ENCODE measurements at places on chromosomes 7 and 10.

DNA sequence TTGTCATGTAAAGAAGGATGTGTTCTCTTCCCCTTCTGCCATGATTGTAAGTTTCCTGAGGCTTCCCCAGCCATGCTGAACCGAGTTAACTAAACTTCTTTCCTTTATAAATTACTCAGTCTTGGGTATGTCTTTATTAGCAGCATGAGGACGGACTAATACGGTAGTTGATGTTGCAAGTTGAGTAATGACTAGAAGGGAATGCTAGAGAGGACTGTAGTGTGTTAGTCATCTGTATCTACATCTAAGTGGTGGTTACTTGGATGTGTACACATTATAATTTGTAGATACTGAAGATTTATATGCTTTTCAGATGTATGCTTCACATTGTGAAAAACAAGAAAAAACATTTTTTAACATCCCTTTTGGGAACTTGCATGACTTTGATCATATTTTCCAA lies 244.6 kb downstream of the POLR1F start:
- no peak for DNase-seq

DNA sequence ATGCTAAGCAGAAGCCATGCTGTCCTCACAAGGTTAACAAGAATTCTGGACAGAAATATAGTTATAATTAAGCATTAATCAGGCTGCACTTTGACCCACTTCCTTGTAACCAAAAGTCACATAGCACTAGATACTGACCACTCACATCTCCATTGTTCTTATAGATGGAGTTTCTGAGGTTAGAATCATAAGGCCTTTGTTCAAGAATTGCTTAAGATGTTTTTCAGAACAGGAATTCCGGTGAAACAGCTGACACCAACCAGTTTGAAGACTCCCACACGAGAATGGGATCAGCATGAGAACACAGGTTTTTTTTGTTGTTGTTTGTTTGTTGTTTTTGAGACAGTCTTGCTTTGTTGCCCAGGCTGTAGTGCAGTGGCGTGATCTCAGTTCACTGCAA lies 488.3 kb upstream of the NRP1 start:
- no peak for DNase-seq

DNA sequence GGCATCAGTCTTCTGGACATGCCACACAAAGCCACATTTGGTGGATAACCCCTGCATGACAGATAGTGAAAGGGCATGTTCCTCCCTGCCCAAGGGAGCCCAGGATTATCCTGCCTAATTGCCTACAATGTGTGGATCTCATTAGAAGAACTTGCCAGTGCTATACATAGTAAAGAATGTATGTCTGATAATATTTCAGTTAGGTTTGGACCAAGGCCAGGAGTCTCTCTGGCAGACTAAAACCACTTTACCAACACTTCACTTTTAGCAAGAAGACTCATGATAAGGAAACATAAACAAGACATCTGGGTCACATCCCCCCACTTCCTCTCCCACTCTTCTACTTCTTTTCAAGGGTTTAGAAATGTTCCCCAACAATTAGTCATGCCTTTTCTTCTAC lies 196.7 kb downstream of the MTERF1 start:
- no peak for DNase-seq

- no peak for DNase-seq
Measured at GRCh38 chr7:28135760-28136159, 44.8 kb downstream of the JAZF1 start.

DNA sequence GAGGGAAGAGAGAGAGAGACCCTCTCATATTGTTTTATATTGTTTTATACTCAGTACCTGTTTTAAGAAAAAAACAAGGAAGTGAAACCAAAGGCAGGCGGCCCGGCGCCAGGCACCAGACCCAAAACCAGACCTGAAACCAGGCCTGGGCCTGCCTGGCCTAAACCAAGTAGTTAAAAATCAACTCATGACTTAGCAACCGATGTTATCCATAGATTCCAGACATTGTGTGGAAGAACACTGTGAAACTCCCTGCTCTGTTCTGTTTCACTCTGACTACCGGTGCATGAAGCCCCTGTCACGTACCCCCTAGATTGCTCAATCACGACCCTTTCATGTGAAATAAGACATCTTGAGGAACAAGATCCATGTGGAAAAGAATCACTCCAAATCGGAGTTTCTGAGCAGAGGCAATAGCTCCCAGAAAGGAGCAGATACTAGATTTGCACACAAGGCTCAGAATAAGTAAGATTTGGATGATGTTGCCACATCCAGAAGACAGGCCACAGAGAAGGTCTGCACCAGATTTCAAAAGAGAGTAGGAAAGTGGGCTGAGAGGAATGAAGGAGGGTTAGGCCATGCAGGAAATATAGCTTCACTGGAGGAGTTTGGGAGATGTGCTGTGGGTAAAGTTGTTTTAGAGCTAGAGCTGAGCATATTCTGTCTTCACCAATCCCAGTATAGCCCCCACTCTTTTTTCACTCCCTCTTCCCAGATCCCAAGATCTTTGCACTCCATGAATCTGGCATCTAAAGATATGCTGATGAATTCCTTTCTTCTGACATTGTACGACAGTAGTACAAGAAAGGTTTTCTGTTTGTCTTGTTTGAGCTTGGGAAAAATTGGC lies 8.8 kb upstream of the ZNF248 start:
- DNase-seq, result no peak

DNA sequence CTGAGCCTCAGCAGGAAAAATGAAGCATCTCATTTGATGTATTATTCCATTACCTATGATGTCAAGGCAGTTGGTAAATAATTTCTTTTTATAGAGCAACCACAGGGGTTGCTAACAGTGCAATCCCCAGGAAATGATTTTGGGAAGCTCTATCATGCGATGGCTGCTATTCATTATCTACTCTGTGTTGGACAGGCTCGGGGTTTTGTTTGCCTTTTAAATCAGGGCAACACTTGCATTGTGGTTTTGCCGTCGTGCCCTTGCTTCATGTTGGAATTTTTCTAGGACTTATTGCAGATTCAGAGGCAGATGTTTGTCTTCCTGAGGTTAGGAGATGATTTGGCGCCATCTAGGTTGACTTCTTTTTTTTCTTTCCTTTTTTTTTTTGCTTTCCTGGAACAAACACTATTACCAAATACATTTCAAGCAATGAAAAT lies 128.4 kb downstream of the BICC1 start:
- no peak for DNase-seq

GRCh38 chr10:118027397-118027796 lies 19.3 kb downstream of the RAB11FIP2 start:
- DNase-seq, result no peak

DNA sequence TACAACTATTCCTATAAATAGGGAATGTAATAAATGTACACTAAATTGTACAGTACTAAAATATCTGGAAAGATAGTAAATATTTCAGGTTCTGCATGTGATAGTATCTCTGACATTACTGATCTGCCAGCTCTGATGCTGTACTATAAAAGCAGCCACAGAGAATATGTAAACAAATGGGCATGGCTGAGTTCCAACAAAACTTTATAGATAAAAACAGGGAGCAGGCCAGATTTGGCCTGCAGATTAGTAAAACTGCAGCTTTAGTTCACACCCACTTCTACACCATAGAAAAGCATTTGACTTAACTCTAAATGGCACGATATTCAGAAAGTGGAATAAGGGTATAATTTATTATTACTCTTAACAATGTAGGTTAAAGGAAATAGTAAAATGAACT lies 18.8 kb upstream of the TLL2 start:
- DNase-seq, result no peak

GRCh38 chr7:135938563-135938962 lies 38.6 kb downstream of the MTPN start:
- DNase-seq, result no peak

GRCh38 chr7:29281782-29282541 lies 87.4 kb downstream of the CHN2 start:
- DNase-seq, result no peak

DNA sequence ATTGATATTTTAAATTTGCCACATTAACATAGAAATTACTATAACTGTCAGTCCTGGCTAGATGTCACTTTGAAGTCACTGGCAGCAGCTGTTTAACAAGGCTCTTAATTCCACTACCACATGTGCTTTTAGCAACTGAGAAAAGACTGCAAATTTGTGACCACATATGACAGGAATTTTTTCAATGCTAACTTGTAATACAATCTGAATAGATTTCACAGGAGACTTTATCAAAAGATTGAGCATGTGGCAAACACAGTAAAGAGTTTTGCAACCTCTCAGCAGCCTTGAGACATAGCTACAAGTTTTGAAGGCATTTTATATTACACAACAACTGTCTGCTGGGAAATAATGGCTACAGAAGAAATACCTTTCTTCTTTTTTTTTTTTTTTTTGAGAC lies 73.0 kb downstream of the MICU1 start:
- no peak for DNase-seq
